Activated CD8-positive, alpha-beta memory T cell treated with anti-CD3 and anti-CD28 coated beads for 1 hour (primary cell): ENCODE measurements at places on chromosomes 6 and 20.

GRCh38 chr6:30345852-30346251 is 896 bp downstream of the RPP21 start:
- no peak for DNase-seq

DNA sequence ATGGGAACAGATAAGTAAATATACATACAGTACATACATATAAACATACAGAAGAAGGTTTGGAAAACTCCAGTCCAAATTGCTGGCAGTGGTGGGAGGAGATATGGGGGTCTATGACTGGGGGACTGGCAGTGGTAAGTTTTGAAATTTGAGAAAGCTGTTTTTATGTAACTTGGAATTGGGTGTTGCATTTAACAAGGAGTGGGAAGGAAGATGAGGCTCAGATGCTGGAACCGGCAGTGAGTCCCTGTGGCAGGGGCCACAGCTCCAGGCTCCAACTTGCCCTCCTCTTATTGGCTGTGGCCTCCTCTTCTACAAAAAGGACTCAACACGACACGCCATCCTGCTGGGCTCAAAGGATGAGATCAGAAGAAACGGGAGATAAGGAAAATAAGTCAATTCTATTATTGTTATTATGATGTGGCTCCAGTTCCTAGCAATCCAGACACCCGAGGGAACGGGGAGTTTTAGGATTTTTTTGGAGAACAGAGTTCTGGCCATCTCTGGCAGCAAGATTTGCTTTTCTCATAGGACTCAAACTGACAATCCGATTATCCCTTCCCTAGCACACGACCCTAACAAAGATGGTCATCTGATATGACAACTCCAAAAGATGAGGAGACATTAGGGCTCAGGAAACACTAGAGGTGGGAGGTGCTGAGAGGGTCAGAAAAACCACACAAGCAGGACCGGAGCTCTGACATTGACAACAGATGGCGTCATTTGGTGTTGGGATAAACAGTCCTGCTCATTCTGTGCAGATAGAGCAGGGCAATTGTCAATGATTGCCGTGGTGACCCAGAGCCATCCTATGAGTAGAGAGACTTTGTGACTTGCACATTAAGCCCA is 6.0 kb upstream of the TGM2 start:
- DNase-seq = no peak

DNA sequence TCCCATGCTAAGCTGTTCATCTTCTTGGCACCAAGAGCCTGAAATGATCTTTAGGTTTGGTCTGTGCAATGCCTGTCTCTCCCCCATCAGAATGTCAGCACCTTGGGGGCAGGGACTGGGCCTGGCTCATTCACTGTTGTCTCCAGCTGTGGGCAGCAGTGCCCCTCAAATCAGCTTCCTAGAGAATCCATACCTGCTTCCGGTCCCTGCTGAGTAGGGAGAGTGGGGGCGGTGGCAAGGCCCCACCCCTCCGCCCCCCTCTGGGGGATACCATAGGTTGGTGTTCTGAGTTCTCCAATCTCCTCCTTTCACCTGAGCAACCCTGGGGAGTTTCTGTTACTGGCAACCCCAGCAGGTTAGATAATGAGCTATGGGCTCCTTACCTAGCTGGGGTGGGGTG is 19.2 kb upstream of the SPDEF start:
- no peak for DNase-seq

GRCh38 chr6:157148391-157149323 is 174.7 kb downstream of the TMEM242 start:
- DNase-seq = no peak

DNA sequence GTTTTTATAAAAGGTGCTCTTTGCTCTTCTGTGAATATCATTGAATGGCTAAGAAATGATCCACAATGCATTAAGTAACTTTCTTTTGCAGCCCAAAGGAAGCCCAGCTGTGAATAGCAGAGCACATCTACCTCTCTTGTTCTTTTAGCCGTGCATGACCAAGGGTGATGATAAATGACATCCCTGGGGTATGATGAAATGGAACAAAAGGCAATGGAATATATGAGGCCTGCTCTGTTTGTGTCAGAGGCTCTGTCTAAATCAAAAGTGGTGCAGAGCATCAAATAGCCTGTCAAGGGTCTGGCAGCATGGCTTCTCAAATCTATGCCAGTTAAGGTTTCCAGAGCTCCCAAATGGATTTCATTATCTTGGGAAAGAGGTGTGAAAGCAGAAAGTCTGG is 362.6 kb upstream of the RNF217 start:
- no peak for DNase-seq

DNA sequence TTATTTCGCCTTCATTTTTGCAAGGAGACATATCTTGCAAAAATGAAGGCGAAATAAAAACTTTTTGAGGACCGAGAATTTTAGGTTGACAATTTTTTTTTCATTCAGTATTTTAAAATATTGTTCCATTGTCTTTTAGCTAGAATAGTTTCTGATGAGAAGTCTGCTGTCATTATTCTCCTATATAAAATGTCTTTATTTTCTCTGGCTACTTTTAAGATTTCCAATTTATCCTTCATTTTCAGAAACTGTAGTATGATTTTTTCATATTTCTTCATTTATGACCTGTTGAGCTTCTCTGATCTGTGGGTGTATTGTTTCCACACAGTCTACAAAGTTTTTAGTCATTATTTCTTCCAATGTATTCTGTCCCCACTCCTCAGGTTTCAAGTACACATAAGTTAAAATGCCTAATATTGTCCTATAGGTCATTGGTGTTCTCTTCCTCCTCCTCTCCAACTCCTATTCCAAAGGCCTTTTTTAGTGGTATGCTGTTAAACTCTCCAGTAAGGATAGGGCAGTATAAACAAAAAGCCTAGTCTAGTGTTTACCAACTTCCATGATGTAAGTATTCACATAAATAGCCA is 15.7 kb downstream of the AHI1 start:
- no peak for DNase-seq

DNA sequence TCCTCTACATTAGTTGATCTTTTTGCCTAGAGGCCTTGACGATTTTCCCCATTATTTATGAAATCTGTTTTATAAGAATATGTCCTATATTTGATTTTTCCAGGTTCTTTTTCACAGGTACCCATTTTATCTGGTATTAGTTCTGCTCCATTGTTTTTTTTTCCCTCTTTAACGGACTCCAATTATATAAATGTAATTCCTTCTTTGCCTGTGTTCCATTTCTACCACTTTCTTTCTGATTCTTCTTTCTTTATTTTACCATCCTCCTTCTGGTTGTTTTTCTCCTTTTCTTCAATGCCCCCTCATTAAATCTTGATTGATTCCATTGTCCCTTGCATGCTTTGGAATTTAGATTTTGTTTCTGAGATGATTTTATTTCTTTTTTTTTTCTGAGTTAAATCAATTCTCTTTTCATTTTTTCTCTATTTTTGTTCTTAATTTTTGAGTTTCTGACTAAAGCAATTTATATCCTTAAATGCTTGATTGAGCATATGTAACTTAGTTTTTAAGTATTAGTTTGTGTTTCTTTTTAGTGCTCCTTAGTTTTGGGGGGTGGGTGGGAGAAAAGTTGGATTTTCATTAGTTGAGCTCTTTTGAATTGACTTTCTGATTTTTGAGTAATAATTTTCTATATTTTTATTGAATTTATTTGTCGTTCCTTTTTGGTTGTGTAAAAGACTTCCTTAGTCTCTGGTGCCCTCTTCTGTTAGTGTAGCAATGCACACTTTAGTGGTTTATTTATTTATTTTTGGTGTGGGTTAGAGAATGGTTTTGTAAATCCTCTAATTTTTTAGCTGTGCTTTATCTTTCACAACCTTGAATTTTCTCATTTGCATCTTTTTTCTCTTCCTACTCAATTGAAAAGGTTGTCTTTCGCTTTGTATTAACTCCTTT is 140.8 kb downstream of the FARS2 start:
- no peak for DNase-seq

GRCh38 chr6:139390447-139390846 is 16.0 kb upstream of the CITED2 start:
- DNase-seq = no peak

GRCh38 chr20:9147547-9148024 is 78.7 kb downstream of the PLCB4 start:
- no peak for DNase-seq

DNA sequence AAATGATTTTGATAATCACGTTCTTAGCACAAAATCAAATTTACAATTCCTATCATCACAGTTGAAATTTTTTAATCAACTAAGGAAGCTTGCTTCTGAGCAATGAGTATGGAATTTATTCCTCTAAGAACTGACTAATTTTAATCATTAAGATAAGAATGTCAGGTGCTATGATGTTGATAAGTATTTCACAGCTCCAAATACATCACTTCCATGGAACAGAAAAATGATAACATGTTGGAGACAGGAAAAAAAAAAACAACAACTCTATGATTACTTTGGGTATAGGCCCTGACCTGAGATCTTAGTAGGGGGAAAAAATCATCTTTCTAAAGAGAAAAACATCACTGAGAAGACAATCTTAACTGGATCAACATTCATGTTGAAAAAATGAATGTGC is 89.4 kb upstream of the BMP2 start:
- no peak for DNase-seq

DNA sequence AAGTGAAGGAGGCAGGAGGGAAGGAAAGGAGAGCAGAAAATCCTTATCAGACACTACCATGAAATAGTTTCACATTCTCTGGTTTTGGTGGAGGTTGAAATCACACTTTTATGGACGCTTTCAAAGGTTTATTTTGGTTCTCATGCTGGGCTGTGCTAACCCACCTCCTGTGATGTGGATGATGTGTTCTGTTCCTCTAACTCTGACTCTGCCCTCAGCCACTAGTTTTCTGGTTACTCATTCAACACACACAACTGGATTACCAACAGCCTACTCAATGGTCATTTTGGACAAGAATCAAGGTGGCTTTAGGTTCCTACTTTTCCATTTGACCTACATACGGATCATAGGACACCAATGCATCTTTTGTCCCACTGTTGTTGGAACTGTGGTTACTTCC is 522.1 kb upstream of the BTBD3 start:
- no peak for DNase-seq

GRCh38 chr6:4138186-4138585 is 2.8 kb upstream of the ECI2 start:
- no peak for DNase-seq

DNA sequence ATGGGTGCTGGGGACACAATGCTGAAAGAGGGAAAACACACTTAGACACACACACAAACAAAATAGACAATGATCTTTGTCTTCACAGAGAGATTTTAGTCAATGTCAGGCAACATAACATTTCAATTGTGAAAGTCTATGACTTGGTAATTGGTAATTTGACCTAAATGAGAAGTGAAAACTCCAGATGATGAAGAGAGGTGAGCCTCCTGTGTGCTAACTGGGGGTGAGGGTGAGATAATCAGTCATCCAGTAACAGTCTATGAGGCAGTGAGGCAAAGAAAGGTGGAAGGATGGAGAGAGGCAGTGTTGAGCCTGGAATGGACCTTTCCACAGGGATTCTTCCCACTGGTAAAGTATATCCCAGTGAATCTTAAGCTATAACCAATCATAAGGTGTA is 744.2 kb downstream of the MAFB start:
- no peak for DNase-seq

- peak; percentile 25 for DNase-seq
Observed at GRCh38 chr20:21395666-21396598, 1.4 kb downstream of the NKX2-4 start.

GRCh38 chr6:110938171-110938570 is 20.3 kb upstream of the GTF3C6 start:
- DNase-seq = no peak

DNA sequence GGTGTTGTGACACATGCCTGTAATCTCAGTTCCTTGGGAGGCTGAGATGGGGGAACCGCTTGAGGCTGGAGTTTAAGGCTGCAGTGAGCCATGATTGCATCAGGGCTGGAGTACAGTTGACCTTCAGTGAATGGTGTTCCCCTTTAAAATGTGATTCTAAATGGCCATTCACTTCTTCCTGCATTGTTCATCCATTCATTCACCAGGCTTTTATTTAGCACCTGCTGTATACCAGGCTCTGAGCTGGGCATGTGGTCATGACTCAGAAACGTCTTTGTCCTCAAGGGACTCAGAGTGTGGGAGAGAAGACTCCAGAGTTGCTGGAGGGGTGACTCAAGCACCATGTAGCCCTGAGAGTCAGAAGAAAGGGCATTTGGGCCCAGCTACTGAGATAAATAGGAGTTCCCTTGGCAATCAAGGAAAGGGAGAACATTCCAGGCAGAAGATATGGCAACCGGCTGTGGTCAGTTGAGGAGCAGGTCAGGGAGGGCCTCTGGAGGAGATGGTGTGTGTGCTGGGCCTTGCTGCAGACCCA is 101.1 kb downstream of the DLGAP4 start:
- DNase-seq = no peak

- no peak for DNase-seq
Observed at GRCh38 chr6:167934426-167934864, 63.0 kb upstream of the KIF25 start.

DNA sequence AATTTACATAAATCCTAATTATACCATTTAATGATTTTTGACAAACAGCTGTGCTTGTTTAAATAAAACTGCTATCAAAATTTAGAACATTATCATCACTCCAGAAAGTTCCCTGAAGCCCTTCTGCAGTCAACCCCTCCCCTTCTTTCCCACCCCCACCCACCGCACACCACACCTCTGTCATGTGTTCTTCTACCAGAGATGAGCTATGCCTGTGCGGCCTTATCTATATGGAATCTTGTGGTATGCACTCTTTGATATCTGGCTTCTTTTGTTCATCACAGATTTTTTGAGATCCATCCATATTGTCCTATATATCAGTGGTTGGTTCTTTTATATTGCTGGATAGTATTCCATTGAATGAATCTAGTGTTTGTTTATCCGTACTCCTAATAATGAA is 7.2 kb downstream of the MYLIP start:
- DNase-seq = no peak

DNA sequence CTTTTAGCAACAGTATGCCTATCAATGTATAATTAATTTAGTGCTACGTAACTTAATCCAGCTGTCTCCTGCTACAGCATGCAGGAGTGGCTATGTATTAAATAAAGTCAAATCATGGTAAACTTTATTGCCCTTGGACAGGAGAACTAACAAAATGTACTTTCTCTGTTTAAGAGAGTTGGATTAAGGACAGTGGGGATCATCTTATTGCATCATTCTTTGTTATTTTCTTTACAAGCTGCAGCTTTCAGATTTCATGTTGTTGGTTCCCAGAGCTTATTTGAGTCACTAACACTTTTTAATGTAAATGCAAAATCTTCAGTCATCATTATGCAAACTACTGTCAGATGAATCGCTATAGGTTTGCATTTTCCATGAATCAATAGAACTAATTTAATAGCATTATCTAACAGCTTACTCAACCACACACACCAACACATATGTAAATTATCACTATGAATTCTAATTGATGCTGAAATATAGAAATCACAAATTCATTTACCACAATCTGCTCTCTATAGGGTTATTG is 424.7 kb downstream of the MMUT start:
- no peak for DNase-seq

- DNase-seq = no peak
Observed at GRCh38 chr6:126603410-126603809, 263.5 kb downstream of the CENPW start.
